ENCODE measurements at places on chromosomes 3 and 15.

GRCh38 chr3:52043750-52044149 lies 12.6 kb downstream of the DUSP7 start:
- DNase-seq: no peak

DNA sequence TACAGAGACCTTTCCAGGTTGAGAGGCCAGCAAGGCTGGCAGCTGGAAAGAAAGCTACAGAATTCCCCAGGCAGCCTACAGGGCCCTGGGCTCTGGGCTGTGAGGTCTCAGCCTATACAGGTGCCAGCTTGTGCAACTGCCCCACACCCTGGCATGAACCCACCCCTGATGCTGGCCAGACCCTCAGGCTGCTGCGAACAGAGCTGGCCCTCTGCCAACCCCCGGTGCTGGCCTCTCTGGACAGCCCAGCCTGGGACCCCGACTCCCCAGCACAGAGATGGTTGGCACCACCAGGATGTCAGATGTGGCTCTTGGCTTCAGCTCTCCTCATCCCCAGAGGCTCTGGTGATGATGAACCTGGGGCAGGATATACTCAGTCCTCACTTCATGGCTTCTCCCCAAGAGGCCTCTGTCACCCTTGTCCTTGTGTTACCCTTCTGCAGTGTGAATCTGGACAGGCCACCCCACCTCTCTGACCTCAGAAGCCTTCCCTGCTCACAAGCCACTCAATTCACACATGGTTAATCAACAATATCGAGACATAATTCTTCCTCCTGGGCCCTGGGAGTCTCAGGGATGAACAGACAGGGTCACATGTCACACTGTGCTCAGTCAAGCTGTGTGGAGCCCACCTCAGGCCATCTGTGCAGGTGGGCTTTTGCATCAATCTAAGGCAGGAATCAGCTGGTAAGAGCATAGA lies 11.0 kb upstream of the BFSP2 start:
- no peak for DNase-seq

DNA sequence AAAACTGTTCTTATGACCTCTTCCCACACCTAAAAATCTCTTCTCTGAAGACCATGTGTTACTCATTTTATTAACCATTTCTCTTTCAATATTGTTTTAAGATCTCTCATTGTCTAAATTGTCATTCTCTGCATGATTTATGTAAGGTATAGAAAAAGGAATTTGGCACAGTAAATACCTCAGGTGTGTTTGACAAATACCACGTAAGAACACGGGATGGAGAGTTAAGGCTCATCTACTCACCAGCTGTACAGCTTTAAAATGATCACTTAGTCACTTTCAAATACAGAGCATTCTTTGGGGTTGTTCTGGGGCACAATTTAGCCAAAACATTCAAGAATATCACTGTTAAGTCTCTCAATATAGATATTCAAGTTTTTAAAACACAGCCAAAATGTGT lies 627.1 kb downstream of the MCTP2 start:
- DNase-seq: no peak

- DNase-seq: no peak
These were observed 171.5 kb upstream of the NANOGP8 start for GRCh38 chr15:35256551-35256950.

DNA sequence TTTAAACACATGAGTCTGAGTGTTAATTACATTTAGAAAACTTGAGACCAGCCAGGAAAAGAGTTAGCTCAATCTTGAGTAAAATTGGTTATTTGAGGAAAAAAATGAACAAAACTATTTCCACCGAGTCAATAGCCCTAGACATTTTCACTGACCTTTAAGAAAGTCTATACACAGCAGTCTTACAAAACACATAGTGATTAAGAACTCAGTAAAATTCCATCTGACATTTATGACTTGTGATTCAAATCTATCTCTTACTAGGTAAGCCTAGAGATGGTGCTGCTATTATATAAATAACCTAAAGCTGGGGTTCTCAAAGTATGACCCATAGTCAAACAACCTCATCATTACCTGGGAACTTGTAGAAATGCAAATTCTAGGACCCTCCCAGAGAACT lies 109.1 kb upstream of the COL8A1 start:
- no peak for DNase-seq

Measured in cardiac muscle cell (in vitro differentiated cells and primary cell).